ENCODE measurements at places on chromosomes 5 and 9.

- DNase-seq = no peak
Measured at GRCh38 chr9:135565141-135565628, 3.6 kb downstream of the PAEP start.

- no peak for DNase-seq
Measured at GRCh38 chr5:27594141-27594540, 555.8 kb upstream of the CDH9 start.

DNA sequence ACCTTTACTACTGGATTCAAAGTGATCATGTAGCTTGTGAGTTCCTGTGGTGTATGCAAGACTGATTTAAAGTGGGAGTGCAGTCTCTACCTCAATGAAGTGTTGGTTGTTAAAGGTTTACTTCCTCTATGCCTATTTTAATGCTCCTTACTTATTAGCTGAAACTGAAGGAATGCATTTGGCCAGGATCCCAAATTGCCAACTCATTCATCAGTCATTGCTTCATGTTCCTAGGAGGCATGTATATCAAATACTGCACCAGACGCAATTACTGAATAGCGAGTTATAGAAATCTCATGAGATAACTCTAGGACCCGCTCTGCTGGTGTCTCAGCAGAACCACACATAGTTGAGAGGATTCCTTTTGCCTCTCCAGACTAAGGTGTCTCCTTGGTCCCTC, 143.0 kb upstream of the RPS23 start:
- DNase-seq = no peak

GRCh38 chr5:4879693-4880303, 260.3 kb upstream of the ADAMTS16 start:
- peak; percentile 44 for DNase-seq

DNA sequence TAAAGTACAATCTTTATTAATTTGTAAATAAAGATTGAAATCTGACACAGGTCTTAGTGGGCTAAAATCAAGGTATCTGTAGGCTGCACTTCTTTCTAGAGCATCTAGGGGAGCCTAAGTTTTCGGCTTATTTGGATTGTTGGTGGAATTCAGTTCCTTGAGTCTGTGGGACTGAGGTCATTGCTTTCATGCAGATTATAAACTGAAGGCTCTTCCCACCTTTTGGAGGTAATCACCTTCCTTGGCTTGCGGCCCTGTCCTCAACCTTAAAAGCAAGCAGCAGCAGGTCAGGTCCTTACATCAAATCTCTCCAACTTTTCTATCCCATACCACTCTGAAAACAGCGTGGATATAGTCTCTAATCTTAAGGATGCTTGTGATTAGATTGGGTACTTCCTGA, 25.9 kb downstream of the MAT2B start:
- DNase-seq = no peak

DNA sequence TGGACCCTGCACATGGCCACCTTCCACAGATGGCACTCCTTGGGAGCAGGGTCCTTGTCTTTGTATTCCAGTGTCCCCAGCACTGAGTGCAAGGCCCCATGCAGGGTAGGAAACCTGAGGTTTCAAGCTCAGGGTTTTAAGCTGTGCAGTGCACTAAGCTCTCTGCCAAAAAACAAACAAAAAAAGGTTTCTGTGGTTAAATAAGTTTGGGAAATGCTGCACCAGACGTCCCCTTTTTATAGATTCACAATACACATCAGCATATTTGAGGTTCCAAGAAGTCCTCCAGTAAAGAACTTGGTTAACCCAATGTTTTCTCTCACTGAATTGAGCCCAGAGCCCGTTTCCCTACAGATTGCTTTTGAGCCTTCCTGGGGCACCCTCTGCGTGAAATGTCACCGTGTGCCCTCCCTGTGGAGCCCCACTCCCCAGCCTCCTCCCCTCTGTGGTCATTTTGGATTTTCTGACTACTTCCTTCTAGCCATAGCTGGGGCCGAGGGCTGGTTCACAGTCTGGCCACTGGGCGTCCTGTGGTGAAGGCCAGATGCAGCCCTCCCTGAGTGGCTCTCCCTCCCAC, 17.1 kb downstream of the DELE1 start:
- no peak for DNase-seq

DNA sequence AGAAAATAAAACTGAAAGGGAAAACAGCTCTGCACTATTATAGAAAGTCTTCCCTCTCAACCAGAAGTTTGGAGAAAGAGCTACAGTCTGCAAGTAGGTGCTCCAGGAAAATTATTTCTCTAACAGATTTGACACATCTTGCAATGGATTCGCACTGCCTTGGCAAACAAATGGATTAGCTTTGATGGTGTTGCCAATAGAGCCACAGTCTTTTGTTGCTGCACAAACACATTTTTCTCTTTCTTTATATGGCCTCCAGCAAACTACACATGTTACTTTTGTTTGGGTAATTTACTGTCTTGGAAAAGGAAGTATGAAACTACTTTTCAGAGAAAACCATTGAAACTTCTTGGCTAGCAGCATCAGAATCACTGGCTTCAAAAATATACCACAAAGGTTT, 523.1 kb downstream of the EFNA5 start:
- DNase-seq = peak; percentile 57

- DNase-seq = no peak
Measured at GRCh38 chr5:152869971-152870370, 464.9 kb upstream of the NMUR2 start.

DNA sequence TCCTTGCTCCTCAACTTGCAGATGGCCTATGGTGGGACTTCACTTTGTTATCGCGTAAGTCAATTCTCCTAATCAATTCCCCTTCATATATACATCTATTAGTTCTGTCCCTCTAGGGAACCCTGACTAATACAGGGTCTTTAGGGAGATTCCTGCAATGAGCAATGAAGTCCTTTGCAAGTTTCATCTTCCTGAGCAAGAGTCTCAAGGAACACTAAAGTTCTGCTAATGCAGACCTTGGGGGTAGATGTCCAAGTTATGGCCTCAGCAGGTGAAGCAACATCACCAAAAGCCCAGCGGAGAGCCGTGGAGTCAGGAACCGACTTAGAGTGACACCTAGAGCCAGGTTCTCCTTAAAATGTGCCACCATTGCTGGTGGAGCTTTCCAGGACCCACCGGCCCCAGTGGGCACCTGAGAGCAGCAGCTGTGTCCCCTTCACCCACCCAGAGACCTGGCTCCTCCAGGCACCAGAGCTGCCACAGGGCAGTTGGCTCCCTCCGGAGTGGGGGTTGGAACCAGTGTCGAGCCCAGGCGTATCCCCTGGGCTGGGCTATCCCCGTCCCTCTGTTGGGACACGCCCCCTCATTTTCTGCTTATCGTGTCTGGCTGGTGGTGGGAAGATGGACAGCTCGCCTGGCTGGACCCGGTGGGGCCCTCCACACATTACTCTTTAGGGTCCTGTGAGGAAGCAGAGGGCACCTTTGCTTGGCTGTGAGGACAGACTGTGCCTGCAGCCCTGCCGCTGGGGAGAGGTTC, 10.9 kb upstream of the FCN1 start:
- DNase-seq = no peak

- peak; percentile 36 for DNase-seq
Measured at GRCh38 chr9:20786807-20787206, 102.7 kb downstream of the FOCAD start.

- no peak for DNase-seq
Measured at GRCh38 chr5:140136624-140137023, 10.9 kb downstream of the IGIP start.

- no peak for DNase-seq
Measured at GRCh38 chr5:2991884-2992283, 240.4 kb upstream of the IRX2 start.

- DNase-seq = no peak
Measured at GRCh38 chr5:145637396-145637795, 197.7 kb downstream of the PRELID2 start.

GRCh38 chr9:69535286-69535832, 136.8 kb downstream of the APBA1 start:
- no peak for DNase-seq

DNA sequence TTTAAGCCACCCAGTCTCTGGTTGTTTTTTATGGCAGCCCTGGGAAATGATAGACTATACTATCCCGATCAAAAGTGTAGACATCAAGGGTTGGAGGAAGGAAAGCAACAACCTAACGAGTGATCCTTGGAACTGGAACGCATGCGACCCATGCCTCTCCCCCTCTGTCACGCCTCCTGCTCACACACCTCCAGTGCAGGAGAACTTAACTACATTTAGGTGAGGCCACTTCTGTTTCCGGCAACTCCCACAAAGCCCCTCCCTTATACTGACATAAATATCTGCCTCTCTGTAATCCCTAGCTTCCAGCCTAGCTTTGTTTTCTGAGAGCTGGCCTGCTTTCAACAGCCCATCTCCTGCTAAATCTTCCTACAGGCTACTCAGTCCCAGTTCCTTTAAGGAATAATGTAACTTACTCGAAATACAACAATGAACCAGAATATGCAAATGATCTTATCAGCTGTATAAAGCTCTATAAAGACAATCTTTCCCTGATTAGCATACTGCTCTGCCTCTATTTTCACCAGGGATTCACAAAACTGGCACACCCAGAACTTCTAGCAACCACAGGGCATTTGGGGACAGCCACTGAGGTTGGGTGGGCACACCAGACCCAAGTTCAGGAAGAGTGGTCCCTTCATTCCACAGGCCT, 73.9 kb downstream of the GABBR2 start:
- no peak for DNase-seq

- DNase-seq = no peak
Measured at GRCh38 chr9:95831810-95832209, 43.7 kb upstream of the ERCC6L2 start.

- DNase-seq = no peak
Measured at GRCh38 chr9:81898851-81899250, 29.4 kb upstream of the SPATA31D4 start.

- no peak for DNase-seq
Measured at GRCh38 chr5:34707451-34708107, 51.5 kb downstream of the RAI14 start.

DNA sequence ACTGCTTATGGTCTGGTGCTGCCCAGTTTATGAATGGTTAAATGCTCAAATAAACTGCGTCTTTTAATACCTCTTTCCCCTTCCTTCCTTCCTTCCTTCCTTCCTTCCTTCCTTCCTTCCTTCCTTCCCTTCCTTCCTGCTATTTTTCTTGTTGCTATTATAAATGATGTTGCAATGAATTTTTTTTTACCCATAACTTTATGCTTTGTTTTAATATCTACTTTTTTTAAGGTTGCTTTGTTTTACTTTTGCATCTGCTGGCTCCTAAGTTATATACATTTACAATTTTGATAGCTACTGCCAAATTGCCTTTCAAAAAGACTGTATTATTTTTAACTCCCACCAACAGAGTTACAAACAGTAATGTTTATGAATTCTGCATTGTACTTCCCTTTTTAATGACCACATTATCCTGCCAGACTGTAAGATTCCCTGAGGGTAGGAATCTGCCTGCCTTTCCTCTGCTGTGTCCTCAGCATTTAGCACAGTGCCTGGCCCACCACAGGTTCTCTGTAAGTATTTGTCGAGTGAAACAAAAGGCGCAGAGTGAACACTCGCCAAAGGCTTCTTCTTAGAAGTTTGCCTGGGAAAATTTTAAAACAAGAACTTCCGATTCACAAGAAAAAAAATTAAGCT, 36.9 kb downstream of the KIF4B start:
- DNase-seq = no peak

- no peak for DNase-seq
Measured at GRCh38 chr5:1546556-1546955, 22.8 kb upstream of the LPCAT1 start.

GRCh38 chr5:140875085-140876065, at the start of gene PCDHA12:
Gene PCDHA12 (plus strand): TSS chr5:140875308. CDS start chr5:140875473, 165 bp downstream.
- DNase-seq = no peak

GRCh38 chr5:174189654-174190541, 144.4 kb downstream of the NSG2 start:
- no peak for DNase-seq

GRCh38 chr5:173916233-173916632, 28.1 kb downstream of the CPEB4 start:
- no peak for DNase-seq

- no peak for DNase-seq
Measured at GRCh38 chr5:76986825-76987526, 34.1 kb downstream of the CRHBP start.

GRCh38 chr5:143226361-143226760, 177.1 kb downstream of the NR3C1 start:
- no peak for DNase-seq

Measured in NCI-H446 (cell line).